ENCODE measurements at places on chromosomes 1 and 21.

DNA sequence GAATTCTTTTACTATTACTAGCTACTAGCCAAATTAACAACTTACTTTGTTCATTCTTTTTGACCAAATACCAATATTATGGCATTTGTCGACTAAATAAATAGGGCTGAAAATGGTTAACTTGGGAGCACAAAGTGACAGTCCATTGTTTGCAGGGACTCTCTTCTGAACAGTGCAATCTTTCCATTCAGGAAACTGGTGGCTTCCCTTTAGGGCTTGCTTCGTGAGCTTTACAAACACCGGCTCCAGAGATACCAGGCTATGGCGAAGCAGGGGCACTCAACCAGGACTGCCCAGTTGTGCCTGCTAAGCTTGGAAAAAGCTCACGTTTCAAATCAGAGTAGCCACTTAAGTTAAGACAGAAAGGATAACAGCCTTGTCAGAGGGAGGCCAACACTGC lies 12.3 kb downstream of the RAB42 start:
- DNase-seq, result no peak

- DNase-seq, result no peak
Measured at GRCh38 chr1:150543500-150544143, 5.6 kb upstream of the ADAMTSL4 start.

GRCh38 chr1:16078925-16079656 lies 5.6 kb upstream of the FAM131C start:
- DNase-seq, result peak; percentile 59

- no peak for DNase-seq
Measured at GRCh38 chr1:16129921-16130543, 25.8 kb downstream of the EPHA2 start.

DNA sequence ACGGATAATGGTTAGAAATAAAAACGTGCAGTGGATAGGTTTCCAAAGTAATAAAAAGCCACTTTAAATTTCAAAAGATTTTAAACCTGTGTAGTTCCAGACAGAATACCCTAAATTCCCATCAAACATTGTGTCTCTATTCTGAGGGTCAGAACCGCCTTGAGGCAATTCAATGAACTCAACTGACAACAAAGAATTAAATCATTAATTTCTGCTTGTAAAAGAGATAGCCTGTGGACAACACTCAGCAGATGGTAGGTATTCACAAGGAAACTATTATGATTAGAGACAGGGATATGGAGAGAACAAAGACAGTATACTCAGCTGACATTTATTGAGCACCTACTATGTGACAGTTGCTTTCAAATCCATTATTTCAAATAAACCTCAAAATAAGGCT lies 35.1 kb upstream of the JUN start:
- no peak for DNase-seq

Measured in central memory CD4-positive, alpha-beta T cell (primary cell).